CD4-positive, alpha-beta T cell treated with Interleukin-12 subunit alpha and Interleukin-12 subunit beta, for 1 hour (primary cell): ENCODE measurements at places on chromosomes 13 and 19.

GRCh38 chr13:101092985-101093384 is 323.3 kb downstream of the NALCN start:
- no peak for DNase-seq

GRCh38 chr13:31204592-31204991 is 4.8 kb downstream of the B3GLCT start:
- DNase-seq = no peak

DNA sequence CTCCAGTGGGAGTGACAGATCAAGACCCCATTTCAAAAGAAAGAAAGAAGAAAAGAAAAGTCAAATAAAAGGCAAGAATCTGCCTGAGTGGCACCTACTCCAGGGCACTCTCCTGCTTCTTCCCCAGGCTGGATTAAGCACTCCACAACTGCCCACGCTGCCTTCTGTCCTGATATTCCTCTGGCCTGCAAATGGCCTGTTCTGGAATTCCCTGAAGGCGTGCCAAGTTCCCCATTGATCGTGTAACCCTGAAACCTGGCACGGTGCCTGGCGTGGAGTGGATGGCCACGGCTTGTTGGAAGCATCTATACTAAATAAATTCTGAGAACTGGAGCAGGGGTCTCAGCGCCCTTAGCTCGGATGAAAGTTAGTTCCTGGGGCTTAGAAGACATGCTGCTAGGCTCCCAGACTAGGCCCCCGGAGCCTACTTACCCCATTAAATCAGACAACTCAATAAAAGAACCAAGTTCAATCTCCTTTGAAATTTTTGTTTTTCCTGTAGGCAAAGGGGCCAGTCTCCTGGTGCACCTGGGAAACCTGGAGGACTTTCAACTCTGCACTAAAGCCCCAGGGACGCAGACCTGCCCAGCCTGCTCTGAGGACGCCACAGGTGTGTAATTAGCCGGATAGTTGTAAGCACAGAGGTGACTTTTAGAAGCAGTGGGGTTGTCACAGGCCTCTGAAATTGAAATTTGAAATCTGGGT is 21.9 kb downstream of the ANKRD27 start:
- DNase-seq = no peak

DNA sequence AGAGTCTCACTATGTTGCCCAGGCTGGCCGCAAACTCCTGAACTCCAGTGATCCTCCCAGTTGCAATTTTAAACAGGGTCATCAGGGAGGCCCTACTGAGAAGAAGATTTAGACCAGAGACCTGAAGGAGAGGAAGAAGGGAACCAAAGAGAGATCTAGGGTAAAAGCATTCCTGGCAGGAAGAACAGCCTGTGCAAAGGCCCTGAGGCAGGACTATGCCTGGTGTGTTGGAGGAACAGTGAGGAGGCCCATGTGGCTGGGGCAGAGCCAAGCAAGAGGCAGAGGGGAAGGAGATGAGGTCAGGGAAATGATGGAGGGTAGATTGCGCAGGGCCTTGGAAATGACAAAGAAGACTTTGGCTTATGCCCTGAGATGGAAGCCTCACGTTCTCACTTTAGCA is 34.5 kb downstream of the TINCR start:
- DNase-seq = no peak

DNA sequence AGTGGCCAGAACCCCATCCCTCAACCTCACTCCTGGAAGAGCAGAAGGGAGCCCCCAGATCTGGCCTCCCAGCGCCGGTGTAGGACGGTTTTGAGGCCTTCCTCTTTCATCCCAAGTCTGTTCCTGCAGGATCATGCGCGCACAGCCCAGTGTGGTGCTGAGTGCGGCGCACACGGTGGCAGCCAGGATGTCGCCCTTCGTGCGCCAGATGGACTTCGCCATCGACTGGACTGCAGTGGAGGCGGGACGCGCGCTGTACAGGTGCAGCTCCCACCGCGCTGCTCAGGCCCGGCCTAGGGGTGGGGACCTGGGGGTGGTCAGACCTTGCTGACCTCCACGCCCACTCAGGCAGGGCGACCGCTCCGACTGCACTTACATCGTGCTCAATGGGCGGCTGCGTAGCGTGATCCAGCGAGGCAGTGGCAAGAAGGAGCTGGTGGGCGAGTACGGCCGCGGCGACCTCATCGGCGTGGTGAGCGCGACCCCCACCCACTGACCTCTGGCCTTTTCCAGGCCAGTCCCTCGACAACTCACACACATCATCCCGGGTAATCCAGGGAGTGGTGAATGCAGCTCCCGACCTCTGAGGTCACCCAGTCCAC is 14.8 kb downstream of the PNPLA6 start:
- DNase-seq = no peak

GRCh38 chr13:73268306-73268705 is 209.5 kb downstream of the KLF5 start:
- DNase-seq = no peak

- no peak for DNase-seq
Measured at GRCh38 chr19:28685802-28686201, 527.1 kb downstream of the UQCRFS1 start.

- peak; percentile 95 for DNase-seq
Measured at GRCh38 chr19:51703575-51704515, 10.7 kb downstream of the SPACA6 start.

GRCh38 chr13:49956131-49956530 is 20.0 kb upstream of the SPRYD7 start:
- no peak for DNase-seq

- no peak for DNase-seq
Measured at GRCh38 chr13:108597943-108598342, 31.5 kb upstream of the MYO16 start.

DNA sequence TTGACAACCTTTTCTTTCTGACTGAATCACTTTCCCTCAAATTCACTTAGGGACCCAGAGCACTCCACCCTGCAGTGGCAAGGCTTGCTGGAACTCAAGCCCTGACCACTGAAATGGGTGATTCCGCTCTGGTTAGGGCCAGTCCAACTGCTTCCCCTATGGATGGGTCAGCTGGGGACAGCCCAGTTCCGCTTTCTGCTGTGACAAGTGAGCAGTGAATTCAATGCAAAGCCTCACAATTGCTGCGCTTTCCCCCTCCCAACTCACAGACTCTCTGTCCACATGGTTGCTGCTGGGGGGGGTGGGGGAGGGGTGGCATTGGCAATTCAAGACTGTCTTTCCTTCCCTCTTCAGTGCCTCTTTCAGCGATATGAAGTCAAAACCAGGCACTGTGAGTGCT is 18.7 kb downstream of the CD70 start:
- DNase-seq = no peak

GRCh38 chr19:13043285-13043684 is 48.0 kb downstream of the NFIX start:
- DNase-seq = no peak

DNA sequence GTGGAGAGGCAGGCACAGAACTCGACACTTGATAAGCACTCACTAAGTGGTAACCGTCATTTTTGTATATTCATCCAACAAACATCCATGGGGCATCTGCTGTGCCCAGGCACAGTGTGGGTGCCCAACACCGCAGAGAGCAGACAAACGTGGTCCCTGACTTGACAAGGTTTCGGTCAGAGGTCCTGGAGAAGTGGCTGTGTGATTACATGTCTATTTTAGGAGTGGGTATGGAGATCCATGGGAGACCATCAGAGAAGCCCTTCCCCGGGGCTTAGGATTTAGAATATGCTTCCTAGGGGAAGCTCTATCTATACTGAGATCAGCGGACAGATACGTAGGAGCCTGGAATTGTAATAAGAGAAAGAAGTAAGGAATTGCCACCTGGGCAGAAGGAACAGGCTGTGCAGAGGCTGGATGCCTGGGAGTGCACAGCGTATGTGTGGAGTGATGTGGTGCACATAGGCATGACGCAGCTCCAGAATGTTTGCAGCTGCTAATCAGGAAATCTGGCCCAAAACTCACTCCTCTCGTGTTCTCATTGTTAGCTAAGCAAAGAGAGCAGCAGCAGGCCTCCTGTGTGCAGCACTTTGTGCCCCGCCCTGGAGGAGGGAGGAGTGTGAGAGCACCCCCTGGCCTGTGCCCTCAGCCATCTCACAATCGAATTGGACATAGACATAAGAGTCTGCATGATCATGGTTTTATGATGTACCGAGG is 23.0 kb upstream of the IRS2 start:
- DNase-seq = no peak

GRCh38 chr19:45351401-45351952 is 10.9 kb downstream of the KLC3 start:
- no peak for DNase-seq

DNA sequence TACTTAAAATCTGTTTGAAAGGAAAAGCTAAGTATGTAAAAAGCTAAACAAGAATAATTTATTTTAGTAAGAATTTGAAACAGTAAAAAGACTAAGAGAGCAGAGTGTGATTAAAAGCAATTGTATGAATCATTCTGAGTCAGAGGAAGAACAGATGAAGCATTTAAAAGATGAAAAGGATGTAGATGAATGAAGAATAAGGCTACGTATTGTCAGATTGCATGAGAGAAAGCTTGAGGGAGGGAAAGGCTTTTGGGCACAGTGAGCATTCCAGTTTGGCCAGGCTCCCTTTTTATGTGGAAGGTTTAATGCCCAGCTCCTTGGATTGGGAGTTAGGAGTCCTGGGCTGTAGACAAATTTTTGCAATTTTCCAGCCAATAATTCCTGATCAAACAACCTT is 117.7 kb downstream of the FREM2 start:
- no peak for DNase-seq

GRCh38 chr13:46296115-46296822 is 84.5 kb downstream of the LRRC63 start:
- peak; percentile 45 for DNase-seq

GRCh38 chr13:61258185-61258584 is 157.5 kb downstream of the PCDH20 start:
- no peak for DNase-seq

DNA sequence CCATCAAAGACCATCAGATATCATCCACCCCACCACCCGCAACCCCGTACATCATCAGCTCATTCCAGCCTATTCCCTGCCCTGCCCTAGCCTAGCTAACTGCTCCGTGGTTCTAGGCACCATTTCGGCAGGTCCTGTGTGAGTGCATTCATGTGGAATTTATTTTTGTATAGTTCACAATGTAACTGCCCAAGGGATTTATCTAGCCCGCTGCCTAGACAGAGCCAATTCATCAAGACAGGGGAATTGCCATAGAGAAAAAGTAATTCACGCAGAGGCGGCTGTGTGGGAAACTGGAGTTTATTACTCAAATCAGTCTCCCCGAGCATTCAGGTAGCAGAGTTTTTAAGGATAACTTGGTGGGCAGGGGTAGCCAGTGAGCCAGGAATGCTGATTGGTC is 109.2 kb upstream of the UBL3 start:
- DNase-seq = no peak

DNA sequence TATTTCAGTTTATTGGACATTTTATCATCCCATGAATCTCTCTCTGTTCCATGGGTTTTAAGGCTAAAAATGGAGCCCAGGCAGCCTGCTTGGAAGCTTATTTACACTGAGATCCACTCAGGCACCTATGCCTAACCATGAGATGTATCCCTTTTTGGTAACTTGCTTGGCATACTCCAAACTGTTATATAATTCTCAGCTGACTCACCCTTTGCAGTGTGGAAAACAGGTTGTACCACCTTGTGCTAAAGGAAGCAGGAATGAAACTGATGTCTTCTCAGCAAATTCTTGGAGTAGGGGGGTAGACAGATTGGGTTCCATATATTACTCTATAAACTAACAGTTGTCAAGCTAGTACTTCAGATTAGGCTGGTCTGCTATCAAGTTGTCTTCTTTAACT is 483.6 kb downstream of the KLF5 start:
- no peak for DNase-seq

GRCh38 chr13:32278426-32278825 is 36.7 kb downstream of the ZAR1L start:
- DNase-seq = no peak

DNA sequence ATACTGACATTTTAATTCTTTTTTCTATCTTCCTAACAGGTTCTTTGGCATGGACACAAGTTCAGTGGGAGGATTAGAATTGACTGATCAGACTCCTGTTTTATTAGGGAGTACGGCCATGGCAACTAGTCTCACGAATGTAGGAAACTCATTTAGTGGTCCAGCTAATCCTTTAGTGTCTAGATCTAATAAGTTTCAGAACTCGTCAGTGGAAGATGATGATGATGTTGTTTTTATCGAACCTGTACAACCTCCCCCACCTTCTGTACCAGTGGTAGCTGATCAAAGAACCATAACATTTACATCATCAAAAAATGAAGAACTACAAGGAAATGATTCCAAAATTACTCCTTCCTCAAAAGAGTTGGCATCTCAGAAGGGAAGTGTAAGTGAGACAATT is 34.5 kb downstream of the ZMYM2 start:
- no peak for DNase-seq

DNA sequence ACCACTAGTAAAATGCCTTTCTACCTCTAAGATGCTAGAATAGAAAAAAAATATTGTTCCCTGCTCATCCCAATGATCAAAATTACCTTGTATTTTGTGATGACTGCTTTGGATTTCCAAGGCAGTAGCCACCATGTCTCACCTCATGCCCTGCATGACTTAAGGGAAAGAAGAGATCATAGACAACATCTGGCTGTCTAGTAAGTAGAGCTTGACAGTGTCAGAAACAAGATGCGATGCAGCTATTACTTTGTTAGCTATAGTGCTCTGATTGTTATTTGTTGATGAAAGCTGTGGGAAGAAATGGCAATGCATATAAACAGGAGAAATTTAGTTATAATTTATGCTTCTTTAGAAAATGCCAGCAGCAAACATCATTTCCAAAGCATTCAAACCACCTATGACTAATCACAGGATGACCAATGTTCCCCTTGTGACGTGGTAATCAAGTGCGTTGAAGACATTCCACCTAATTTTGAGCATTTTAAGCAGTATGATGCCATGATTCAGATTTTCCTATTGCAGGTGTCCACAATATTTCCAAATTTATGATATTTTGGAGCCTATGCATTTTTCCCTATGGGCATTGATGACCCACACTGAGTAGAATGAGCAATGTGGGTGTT is 308.3 kb downstream of the KCNRG start:
- no peak for DNase-seq
